ENCODE measurements at places on chromosomes 4 and X.
A peak's percentile ranks its signal among the peaks of the same experiment; 100 is the strongest.

DNA sequence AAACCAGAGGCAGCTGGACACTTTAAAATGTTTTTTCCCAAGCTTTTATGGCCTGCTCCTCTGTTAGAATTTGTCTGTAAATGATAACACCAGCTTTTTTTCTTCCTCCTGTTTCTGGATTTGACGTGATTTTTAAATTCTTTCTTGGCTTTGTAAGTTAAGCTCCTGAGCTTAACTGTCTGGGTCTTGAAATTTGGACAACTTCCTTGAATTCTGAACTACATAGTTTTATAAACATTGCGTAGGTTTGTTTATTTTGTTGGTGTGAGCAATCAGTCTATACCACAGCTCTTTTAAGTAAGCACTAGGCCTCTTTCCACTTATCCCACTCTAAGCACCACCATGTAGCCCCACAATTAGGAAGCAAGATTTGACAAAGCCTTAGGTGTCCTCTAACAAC is 144.4 kb upstream of the GUCY1A1 start:
- DNase-seq = no peak

- DNase-seq = no peak
Observed at GRCh38 chr4:82919386-82919785, 18.9 kb downstream of the THAP9 start.

- peak; percentile 30 for DNase-seq
Observed at GRCh38 chrX:19810802-19811201, 76.6 kb downstream of the SH3KBP1 start.

DNA sequence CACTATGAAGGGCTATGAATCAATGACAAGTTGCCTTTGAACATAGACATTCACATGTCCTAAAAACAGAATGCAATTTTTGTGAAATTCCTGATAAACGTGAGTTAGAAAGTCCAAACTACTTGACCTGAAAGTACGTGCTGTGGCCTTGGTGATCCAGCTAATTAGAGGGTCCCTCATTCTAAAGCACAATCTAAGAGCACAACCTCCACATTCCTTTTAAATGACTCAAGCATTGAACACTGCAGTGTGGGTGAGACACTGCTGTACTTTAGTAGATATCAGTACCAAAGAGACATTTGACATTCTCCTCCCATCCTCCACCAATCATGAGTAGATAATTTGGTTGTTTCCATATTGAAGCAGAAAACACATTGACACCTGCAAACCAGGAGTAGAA is 73.5 kb downstream of the FAM47B start:
- DNase-seq = no peak

- no peak for DNase-seq
Observed at GRCh38 chrX:86348669-86349068, 200.4 kb downstream of the DACH2 start.

Data from A673 (cell line).